Osteoblast (primary cell): ENCODE measurements at places on chromosomes 2 and 18.

GRCh38 chr2:128026448-128027277 lies 1.2 kb downstream of the SAP130 start:
- peak; percentile 44 for DNase-seq

DNA sequence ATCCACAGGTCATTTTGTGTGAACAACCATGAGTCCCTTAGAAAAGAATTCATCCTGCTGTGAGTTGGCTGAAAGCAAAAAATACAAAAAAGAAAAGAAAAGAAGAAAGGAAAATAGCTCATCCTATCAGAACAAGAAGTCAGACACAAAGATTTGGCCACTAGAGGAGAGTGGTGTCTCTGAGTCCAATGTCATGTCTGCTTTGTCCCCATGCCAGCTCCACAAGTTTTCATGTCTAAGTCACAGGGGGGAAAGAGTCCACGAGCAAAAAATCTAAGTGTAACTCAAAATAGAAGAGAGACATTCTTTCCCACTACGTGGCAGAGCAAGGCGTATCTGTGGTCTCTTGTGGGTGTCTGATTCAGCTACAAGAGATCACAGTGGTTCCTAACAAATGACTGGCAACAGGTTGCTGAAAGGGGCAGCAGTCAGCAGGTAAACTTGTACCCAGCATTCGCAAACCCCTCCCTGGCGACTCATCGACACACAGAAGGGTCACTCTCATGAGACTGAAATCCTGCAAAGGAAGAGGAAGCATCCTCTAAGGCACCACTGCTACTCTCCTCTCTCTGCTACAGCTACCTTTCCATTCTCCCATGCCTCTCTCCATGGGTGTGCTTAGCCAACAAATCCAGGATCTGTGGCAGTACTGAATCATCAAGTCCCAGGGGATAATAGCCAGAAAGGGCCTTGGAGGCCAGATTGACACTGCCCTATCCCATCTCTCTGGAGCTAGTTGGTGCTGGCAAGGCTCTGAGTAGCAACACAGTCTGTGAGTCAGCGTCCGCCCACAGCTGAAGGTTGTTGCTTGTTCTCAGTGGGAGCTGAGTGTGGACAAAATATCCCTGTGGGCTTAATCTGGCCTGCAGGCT lies 123.0 kb upstream of the SLC39A10 start:
- DNase-seq, result peak; percentile 84

DNA sequence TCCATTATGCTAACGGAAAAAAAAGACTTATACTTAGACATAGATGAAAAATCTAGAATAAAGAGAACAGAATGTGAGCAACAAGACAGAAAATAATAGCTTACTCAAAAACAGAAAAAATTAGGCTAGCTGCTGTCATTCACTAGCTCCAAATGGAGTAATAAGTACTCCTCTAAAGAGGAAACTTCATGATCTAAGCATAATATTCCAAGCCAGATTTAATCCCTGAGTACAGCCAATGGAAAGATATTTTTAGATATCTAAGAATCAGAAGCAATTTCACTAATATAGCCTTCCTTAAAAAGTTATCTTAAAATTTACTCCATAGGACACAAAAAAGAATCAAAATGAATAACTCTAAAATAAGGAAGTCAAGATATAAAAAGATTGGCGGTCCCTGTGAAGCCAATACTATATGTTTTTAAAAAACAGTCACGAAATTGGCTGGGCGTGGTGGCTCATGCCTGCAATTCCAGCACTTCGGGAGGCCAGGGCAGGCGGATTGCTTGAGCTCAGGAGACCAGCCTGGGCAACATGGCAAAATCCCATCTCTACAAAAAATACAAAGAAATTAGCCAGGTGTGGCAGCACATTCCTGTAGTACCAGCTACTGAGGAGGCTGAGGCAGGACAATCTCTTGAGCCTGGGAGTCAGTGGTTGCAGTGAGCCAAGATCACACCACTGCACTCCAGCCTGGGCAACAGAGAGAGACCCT lies 123.2 kb upstream of the BCL2L11 start:
- no peak for DNase-seq

- DNase-seq, result peak; percentile 34
Observed at GRCh38 chr2:1136067-1136466, 185.4 kb downstream of the SNTG2 start.

DNA sequence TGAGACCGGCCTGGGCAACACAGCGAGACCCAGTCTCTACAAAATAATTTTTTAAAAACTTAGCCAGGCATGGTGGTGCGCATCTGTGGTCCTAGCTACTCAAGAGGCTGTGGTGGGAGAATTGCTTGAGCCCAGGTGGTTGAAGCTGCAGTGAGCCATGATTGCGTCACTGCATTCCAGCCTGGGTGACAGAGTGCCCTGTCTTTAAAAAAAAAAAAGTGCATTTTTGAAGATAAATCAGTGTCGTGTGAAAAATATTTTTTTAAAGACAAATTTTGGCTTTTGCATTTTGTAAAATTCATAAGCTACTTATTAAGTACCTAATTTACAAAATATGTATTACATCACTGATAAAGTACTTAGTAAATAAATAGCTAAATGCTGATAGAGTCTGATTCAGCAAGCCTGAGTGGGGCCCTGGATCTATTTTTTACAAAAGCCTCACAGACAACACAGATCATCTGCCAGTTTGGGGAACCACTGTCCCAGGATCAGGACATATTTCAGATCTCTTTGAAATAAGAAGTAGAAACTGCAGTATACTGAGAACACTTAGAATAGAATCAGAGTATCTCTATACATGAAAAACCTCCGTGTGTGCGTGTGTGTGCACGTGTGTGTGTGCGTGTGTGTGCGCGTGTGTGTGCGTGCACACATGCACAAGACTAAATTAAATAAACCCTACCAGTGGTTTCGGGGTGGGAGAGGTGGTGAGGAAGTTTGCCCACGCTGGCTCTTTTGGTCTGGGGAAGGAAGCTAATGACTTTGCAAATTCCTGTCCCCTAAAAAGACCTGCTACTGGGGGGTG lies 61.6 kb downstream of the AAK1 start:
- peak; percentile 35 for DNase-seq

GRCh38 chr2:189254268-189254883 lies 74.8 kb upstream of the COL5A2 start:
- peak; percentile 81 for DNase-seq

GRCh38 chr2:71601136-71602114 lies 148.1 kb downstream of the DYSF start:
- DNase-seq, result peak; percentile 72

GRCh38 chr2:241999184-241999583 lies 129.7 kb downstream of the RTP5 start:
- DNase-seq, result no peak

GRCh38 chr2:215693999-215694580 lies 258.2 kb upstream of the FN1 start:
- no peak for DNase-seq

DNA sequence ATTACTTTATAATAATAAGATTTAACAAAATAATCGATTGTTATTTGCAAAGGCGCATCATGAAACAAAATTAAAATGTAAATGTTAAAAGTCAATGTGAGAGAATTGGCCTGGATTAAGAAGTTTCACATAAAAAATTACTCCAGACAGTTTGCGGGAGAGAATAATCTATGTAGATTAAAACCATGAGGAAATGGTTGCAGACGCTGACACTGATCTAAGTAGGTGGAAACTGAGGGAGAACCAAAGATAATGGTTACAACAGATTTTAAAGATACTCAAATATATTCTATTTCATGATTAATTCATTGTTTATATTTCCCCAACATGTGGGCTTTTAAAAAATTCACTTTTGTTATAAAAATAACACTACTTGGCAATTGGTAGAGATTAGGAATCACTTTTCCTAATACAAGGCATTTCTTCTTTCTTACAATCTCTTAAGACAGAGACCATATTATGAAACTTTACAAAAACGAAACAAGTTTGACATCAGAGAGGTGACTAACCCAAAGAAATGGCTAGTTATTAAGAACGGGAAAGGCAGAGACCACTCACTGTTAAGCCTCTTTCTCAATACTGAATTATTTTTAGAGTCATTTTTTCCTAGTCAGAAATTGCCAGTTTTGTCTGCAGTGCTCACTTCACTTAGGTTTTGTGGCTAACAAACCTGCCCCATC lies 1.6 kb downstream of the KANSL1L start:
- DNase-seq, result peak; percentile 46

GRCh38 chr18:318791-319291 lies 51.0 kb upstream of the THOC1 start:
- DNase-seq, result peak; percentile 94

DNA sequence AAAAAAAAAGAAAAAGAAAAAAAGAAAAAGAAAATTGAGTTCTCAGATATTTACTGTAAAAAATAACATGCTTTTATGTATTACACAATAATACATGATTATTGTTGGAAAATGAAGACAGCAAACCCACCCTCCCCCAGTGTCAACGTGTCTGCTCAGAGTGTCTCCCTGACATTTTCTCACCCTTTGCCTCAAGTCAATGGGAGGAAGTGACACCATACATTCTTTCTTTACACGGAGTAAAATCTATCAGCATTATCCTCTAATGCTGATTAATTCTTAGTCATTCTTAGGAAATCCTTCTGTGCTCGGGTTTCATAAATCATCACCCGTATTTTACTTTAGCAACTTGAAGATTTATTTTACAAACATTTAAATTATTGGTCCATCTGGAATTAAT lies 32.0 kb downstream of the CTAGE1 start:
- peak; percentile 30 for DNase-seq

- DNase-seq, result no peak
Observed at GRCh38 chr2:217449444-217449843, 553.4 kb downstream of the TNS1 start.

- no peak for DNase-seq
Observed at GRCh38 chr2:168568476-168569267, 112.6 kb downstream of the CERS6 start.

GRCh38 chr2:48781366-48781765 lies 25.8 kb upstream of the LHCGR start:
- DNase-seq, result no peak

GRCh38 chr2:47021301-47022009 lies 105.8 kb upstream of the MCFD2 start:
- peak; percentile 75 for DNase-seq

DNA sequence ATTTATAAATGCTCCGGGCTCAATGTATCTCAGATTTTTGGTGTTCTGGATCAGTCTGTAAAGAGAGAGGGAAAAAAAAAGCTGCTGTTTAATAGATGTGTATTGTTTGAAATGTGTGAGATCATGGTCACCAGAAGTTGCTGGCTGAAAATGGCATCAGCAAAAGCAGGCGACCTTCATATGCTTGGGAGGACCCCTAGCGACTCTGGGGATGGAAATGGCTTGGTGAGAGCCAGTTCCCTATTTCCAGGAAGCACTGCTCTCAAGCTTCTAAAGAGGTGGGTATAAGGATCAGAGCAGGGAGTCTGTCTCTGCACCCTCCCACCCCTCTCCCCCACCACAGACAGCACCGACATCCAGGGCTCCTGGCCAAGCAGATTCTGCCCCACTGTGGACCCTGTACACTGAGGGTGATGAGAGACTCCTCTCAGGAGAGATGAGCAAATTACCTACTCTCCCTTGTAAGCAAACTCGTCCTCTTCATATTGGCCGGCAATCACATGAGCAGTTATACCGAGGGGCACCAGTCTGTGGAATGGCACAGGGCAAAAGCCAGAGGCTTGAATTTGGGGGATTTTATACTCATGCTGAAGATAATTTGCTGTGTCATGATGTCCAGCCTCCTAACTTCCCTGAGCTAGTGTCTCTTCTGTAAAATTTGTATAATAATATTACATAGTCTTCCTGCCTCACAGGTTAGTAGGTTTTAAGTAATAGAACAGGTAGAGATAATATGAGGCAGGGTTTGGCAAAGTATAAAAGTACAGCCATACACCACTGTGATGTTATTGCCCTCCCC lies 29.6 kb downstream of the LHCGR start:
- DNase-seq, result no peak

DNA sequence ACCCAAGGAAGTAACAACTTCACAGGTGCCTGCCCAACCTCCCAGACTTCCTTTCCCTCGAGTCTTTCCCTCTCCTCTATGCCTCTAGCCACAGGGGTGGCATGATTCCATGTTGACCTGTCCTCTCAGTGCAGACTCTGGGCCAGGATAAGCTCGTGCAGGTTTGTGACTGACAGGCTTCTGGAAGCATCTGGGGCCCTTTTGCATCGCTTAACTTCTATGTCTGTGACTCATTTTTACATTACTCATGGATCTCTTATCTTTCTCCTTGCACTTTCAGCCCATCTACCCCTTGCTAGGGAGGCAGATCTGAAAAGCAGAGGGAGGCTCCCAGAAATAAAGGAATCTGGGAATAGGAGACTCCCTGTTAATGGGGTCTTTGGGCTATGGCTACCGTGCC lies 98.5 kb upstream of the RIOK3 start:
- no peak for DNase-seq

GRCh38 chr2:239548451-239548871 lies 147.6 kb upstream of the HDAC4 start:
- no peak for DNase-seq

DNA sequence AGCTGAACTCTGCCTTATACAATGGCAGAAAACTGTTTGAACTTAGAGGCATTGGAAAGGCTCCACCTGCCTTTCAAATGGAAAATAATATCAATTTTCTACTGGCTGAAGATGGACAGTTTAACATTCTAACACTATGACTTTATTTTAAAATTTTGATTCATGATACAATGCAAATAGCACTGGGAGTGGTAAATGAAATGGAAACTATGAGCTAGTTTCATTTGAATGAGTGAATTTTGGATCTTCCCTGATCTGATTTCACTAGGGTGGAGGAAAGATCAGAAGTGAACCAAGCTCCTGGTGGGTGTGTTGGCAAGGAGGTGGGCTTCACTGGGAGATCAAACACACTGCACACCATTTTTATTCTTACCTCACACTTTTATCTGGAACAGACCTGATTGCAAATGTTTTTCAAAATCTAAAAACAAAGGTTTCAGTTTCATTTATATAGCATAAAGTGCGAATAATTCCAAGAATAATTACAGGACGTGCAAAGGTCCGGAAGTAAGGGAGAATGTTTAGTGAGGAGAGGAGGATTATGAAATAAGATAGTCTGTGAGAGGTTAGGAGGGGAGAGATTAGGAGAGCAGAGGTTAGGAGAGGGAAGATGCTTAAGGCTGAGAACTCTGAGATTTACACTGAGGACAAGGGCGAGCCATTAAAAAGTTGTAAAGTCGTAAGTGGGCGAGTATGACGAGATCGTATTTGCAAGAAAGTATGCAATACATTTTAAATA lies 18.6 kb upstream of the MBP start:
- DNase-seq, result no peak

DNA sequence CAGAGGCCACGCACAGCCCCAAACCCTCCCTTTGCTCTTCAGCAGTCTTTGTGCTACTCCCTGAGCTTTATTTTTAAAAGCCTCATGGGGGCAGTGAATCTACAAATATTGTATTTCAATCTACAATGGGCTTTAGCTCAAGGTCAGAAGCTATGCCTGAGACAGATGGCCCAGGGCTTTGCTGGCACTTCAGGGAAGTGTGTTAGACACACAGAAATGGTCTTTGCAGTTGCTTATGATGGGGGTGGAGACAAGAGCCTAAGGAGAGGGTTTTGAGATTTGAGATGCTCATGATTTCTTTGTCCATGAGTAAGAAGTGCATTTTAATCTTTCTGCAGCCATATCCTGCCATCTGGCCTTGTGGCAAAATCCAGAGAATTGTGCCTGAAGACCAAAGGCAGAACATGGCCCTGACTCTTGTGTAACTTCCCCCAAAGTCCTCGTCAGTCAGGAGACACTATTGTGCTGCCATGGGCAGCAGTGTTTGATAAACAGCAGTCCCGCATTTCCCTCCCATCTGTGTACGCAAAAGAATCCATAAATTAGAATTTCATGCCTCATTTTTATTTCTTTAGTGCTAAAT lies 92.6 kb downstream of the VAPA start:
- peak; percentile 76 for DNase-seq
